ENCODE measurements at places on chromosomes 16 and 17. TPM values are rescaled to one million over a fixed set of nuclear protein-coding genes. Genes with fewer than 3 reads are reported as not detected.
A peak's percentile ranks its signal among the peaks of the same experiment; 100 is the strongest.

- no peak for ATAC-seq
Observed at GRCh38 chr16:60230666-60231065, 1496.5 kb upstream of the GOT2 start.

DNA sequence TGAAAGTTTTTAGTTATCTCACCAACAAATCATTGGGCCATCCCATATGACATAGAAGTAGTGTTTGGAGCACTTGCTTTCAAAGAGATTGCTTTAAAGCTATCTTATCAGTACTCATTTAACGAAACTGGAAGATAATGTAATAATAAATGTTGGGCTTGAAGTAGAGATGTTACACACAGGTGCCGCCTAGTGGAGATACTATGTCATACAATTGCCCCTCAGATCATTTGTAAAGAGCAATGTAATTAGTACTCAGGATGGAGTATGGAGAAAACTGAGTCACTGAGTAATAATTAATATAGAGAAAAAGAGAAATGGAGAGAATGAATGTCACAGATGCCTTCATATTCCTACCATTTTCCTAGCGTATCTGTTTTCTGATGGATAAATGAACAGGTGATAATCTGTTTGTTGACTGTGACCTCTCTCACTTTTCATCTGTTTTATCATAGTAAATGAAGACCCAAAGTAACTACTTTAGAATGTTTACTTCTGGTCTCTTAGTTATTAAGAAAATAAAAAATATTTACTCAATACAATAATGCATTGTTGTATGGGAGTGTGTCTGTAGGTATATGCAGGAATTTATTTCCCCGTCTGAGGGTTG, 80.4 kb downstream of the EFCAB5 start:
- peak; percentile 53 for ATAC-seq

GRCh38 chr16:87233928-87234327, 83.3 kb downstream of the C16orf95 start:
- no peak for ATAC-seq

DNA sequence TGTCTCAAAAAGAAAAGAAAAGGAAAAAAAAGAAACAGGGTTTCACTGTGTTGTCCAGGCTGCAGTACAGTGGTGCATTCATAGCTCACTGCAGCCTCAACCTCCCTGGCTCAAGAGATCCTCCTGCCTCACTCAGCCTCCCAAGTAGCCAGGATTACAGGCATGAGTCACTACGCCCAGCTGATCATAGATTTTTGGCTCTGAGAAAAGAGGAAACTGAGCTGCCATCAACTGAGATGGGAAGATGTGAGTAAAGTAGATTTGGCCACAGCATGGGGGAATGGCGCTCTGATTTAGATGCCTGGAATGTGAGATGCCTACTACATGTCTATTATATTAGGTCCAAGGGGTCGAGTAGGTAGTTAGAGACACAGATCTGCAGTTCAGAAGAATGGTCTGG, 5.9 kb upstream of the NAGS start:
- no peak for ATAC-seq

DNA sequence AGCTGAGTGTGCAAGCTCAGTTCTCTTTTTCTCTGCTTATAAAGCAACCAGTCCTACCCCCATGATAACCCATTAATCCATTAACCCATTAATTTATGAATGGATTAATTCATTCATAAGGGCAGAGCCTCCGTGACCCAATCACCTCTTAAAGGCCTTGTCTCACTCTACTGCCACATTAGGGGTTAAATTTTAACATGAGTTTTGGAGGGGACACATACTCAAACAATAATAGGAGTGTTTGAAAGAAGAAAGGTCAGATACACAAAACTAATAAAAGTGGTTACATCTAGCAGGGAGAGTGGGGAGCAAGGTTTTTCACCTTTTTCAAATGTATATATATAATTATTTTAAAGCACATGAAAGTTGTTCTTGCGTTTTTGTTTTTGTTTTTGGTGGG, 6.8 kb downstream of the VMP1 start:
- ATAC-seq, result no peak

GRCh38 chr17:13592427-13592826, 9.3 kb downstream of the HS3ST3A1 start:
- no peak for ATAC-seq

GRCh38 chr17:81579821-81580321, 27.7 kb upstream of the FAAP100 start:
- peak; percentile 17 for ATAC-seq

DNA sequence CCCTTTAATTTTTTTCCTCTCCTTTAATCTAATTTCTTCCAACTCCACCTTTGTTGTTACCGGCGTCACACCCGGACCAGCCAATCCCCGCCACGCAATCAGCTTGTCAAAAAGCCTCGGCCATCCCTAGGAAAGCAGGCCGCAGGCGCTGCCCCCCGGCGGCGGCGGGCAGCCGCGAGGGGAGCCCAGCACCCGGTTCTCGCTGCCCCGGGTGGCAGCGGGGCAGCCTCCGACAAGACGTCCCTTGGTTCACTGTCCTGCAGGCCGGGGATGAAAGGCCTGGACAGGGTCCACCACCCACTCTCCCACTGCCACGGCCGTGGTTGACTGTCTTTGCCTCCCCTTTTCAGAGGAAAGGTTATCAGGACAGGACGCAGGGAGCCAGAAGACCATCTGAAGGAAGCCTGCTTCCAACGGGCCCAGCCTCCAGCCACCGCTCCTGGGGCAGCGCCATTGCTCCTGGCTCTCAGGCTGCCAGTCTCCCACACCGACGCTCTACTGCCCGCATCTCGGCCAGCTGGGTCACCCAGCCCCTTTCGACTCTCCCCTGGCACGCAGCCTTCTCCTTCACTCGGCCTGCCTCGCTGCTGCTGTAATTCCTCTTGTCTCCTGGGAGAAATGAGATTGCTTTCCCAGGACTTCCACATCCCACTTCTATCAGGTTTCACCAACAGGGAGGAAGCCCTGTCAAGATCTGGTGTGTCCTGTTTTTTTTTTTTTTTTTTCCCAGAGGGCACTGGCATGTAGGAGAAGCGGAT, 2.8 kb upstream of the UBTF start:
- ATAC-seq, result no peak

- ATAC-seq, result no peak
Observed at GRCh38 chr17:17537311-17538099, 41.3 kb upstream of the RASD1 start.

GRCh38 chr17:10360578-10360977, 12.2 kb downstream of the MYH13 start:
- no peak for ATAC-seq

GRCh38 chr16:59604354-59604753, 870.2 kb upstream of the GOT2 start:
- ATAC-seq, result no peak

- ATAC-seq, result no peak
Observed at GRCh38 chr17:69578385-69578936, 164.0 kb downstream of the MAP2K6 start.

GRCh38 chr17:61314368-61315078, 85.1 kb upstream of the TBX2 start:
- peak; percentile 71 for ATAC-seq

DNA sequence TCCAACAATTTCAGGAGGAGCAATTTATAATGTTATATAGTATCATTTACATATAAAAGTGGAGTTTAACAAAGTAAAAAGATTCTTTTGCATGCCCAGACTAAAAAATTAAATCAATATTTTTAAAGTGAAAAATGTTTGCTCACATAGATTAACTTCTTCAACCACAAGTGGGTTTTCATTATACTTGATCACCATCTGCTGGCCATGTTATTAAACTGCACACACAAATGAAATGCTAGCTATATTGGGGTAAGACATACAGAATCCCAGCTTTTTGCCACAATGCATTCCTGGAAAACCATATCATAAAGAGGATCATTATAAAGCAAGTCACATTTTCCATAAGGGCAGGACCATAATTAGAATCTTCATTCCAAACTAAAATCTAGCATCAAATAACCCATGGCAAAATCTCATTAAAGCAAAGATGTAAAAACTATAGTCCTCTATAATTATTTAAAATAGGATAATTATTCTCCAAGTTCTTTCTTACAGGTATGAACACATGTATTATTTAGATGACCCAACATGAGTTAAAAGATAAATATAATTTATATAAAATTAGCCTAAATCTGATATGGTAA, 26.3 kb downstream of the CEP112 start:
- ATAC-seq, result no peak

DNA sequence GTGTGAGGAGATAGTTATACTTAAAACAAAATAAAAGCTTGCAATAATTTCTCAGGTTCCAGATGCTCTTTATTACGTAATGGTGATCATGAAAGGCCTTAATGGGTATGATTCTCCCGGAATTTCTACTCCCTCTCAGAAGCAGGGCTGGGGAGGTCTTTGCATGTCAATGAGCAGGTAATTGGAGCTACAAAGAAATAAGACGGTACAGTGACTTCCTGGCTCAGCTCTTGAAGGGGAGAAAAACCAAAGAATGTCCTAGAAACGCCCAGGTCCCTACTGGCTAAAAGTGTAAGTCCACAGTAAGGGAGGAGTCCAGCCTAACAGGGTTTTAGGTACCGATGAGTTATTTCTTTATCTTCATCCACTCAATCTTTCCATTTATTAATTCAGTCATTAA, 390.9 kb downstream of the TMEM114 start:
- ATAC-seq, result no peak

DNA sequence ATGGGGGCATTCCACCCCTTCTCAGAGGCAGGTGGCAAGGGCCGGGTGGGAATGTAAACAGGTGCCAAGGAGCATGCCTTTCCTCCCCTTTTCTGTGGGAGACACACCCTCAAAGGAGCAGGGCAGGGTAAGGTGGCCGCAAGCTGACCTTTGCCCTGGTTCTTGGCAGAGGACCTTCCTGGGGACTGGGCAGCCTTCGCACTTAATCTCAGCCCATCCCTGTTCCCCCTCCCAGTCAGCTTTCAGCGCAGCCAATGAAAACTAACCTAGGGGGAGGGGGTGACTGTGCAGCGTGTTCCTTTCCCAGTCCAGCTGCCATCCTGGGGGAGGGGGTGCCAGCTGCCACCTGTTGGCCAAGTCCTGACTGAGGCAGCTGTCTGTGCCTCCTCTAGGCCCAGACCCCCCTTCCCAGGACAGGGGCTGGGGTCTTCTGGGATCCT, 2.8 kb downstream of the TRAF4 start:
- ATAC-seq, result peak; percentile 0

GRCh38 chr17:74567397-74567796, at the start of gene CD300H:
Gene CD300H (minus strand): TSS chr17:74567509.
- no peak for ATAC-seq

DNA sequence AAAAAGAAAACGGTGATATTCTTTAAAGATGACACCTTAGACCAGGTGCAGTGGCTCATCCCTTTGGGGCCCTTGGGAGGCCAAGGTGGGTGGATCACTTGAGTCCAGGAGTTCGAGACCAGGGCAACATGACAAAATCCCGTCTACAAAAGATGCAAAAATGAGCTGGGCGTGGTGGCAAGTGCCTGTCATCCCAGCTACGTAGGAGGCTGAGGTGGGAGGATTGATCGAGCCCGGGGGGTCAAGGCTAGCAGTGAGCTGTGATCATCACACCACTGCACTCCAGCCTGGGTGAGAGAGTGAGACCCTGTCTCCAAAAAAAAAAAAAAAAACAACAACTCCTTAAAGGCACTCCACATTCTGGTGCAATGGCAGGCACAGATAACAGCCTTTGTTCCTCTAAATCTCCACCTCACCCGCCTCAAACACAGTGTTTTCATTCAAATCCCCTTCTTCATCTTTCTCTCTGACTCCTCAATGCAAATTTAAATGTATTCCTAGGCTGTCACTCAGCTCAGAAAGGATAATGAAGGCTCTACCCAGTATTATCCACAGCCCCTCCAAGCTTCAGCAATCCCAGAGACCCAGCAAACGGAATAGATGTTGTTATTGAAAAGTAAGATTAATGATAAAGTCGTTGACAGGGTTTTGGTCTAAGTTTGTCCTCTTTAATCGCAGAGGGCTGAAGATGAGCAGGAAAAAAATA, 56.2 kb upstream of the CACNG5 start:
- no peak for ATAC-seq

GRCh38 chr17:16905593-16906191, 66.2 kb downstream of the TNFRSF13B start:
- ATAC-seq, result no peak

GRCh38 chr17:1244606-1245012, 25.6 kb upstream of the BHLHA9 start:
- peak; percentile 79 for ATAC-seq

DNA sequence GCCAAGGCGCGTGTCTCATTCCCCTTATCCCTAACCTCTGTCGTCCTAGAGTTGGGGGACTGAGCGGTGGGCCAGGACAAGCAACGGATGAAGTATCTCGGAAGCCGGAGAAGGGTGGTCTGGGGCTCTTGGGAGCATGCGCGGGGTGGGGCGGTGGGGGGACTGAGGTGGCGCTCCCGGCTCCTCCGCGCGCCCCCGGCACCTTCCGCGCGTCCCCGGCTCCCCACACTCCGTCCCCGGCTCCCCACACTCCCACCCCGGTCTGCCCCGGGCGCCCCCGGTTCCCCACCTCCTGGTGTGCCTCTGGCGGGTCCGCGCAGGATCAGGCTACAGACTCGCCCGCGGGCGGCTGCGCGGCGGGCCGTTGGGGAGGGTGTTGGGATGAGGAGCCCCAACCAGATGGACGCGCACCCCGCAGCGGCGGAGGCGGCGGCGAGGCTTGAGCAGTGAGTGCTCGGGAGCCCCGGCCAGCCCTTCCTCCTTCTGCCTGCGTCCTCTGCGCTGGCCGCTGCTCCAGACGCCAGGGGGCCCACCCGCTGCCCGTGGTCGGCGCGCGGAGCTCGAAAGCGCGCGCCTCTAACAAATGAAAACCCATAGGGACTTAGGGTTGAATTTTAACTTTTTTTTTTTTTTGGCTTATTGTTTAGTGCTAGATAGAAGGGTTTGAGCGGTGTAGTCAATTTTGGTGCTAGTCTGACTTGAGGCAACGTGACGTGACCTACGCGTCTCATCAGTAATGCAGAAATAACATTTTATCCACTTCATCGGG, 5.6 kb upstream of the CRYM start:
- ATAC-seq, result peak; percentile 43

IQCK gene
- 4.7 TPM for total RNA-seq

ARL5C gene
- total RNA-seq, result not detected

PPY gene
- total RNA-seq, result not detected

MYO18A gene
- 51.7 TPM for total RNA-seq

NEK8 gene
- total RNA-seq, result 3.9 TPM

TP53TG3C gene
- total RNA-seq, result not detected

CRHR1 gene
- total RNA-seq, result 0.40 TPM

NTN1 gene
- 9.1 TPM for total RNA-seq

KRTAP4-9 gene
- total RNA-seq, result not detected

ZSCAN10 gene
- total RNA-seq, result not detected

CDH5 gene
- total RNA-seq, result 5.3 TPM

All from esophagus mucosa (tissue), 1 donor.